Tibial nerve (tissue), 4 donors: ENCODE measurements at places on chromosomes 4 and X. TPM values are rescaled to one million over a fixed set of nuclear protein-coding genes. Genes with fewer than 3 reads are reported as not detected.

DNA sequence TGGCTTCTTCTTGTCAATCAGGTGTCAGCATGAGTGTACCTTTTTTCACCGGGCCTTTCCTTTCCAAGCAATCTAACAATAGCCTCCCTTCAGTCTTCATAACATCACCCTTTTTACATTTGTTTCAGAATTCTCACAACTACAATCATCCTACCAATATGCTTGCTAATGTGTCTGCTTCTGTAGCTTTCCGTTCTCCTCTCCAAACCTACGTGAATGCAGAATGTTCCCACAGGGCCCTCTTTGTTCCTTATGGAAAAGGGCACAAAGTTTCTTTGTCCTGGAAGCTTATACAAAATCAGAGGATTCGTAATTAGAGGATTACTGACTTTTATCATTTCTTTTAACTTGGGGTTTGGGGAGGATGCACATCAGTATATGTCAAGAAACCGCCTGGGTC is 461.8 kb downstream of the CENPC start:
- no peaks in the 10 kb centered on the region for H3K27me3 ChIP-seq
- H3K4me3 ChIP-seq: no peak overlapping the region
- H3K36me3 ChIP-seq: no peaks in the 10 kb centered on the region

DNA sequence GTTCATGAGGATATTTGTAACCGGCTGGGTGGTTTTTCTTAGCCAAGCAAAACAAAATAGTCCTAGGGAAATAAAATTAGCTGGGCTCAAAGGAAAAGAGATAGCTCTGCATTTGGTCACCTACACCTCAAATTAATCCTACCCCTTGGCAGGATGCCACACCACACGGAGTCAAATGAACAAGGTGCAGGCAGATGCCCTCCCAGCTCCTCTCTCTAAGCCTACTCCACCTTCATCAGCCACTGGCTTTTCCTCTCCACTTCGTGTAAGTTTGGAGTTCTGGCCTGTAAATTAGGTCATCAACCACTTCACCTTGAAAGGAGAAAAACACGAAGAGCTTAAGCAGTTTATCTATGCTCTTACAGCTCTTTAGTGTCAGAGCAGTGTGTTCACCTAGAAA is 1.4 kb downstream of the DDIT4L start:
- H3K27ac ChIP-seq: no peak overlapping the region
- no peaks in the 10 kb centered on the region for H3K4me1 ChIP-seq
- H3K36me3 ChIP-seq: no peaks in the 10 kb centered on the region
- DNase-seq: no peak
- H3K4me3 ChIP-seq: no peak overlapping the region

- H3K36me3 ChIP-seq: no peaks in the 10 kb centered on the region
- DNase-seq: no peak
- peak overlapping the region; percentile 98 for H3K27ac ChIP-seq
Observed at GRCh38 chr4:39637221-39637585, 1.5 kb downstream of the SMIM14 start.

- H3K4me3 ChIP-seq: no peak overlapping the region
Observed at GRCh38 chr4:76156635-76157034, 8.4 kb upstream of the NUP54 start.

DNA sequence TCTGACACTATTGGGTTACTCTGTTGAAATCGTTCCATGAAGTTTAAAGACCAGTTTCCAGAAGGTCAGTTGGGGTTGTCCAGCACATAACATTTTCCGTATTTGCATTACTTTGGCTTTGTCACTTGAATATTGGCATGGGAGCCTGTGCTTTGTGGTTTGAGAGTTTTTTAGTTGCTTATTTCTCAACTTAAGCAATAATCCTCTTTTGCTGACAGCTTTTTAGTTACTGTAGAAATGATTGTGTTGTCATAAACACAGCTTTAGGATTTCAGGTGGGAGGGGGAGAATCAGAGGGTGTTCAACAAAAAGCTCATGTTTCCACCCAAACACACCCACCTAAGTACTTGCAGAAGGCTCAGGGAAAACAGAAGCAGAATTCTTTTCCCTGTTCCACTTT is 210.7 kb upstream of the TLL1 start:
- no peak for DNase-seq
- H3K4me3 ChIP-seq: no peak overlapping the region
- no peaks in the 10 kb centered on the region for H3K36me3 ChIP-seq

GRCh38 chr4:76090241-76090691 is 15.8 kb downstream of the ART3 start:
- no peaks in the 10 kb centered on the region for H3K36me3 ChIP-seq
- peak; percentile 48 for DNase-seq
- no peaks in the 10 kb centered on the region for H3K27me3 ChIP-seq
- peaks cover 11% of the 10 kb centered on the region for H3K4me1 ChIP-seq
- no peak overlapping the region for H3K4me3 ChIP-seq
- peak overlapping the region; percentile 67 for H3K27ac ChIP-seq

- H3K27me3 ChIP-seq: no peaks in the 10 kb centered on the region
- H3K4me3 ChIP-seq: no peak overlapping the region
- H3K27ac ChIP-seq: no peak overlapping the region
- no peak for DNase-seq
- H3K4me1 ChIP-seq: no peaks in the 10 kb centered on the region
Observed at GRCh38 chrX:123236859-123237258, 52.8 kb downstream of the GRIA3 start.

GRCh38 chrX:130728208-130728607 is 174.8 kb downstream of the ENOX2 start:
- H3K27me3 ChIP-seq: no peaks in the 10 kb centered on the region
- no peaks in the 10 kb centered on the region for H3K4me1 ChIP-seq
- no peak overlapping the region for H3K4me3 ChIP-seq
- H3K27ac ChIP-seq: no peak overlapping the region
- peaks cover 11% of the 10 kb centered on the region for H3K36me3 ChIP-seq

Gene C1QTNF7
- 6.3 TPM for total RNA-seq

- H3K36me3 ChIP-seq: no peaks in the 10 kb centered on the region
- no peak overlapping the region for H3K4me3 ChIP-seq
- H3K27ac ChIP-seq: no peak overlapping the region
- H3K4me1 ChIP-seq: no peaks in the 10 kb centered on the region
- H3K27me3 ChIP-seq: no peaks in the 10 kb centered on the region
Observed at GRCh38 chr4:52788806-52789205, 37.6 kb upstream of the ERVMER34-1 start.

- H3K4me1 ChIP-seq: no peaks in the 10 kb centered on the region
- H3K36me3 ChIP-seq: no peaks in the 10 kb centered on the region
- no peaks in the 10 kb centered on the region for H3K27me3 ChIP-seq
- no peak overlapping the region for H3K27ac ChIP-seq
- no peak overlapping the region for H3K4me3 ChIP-seq
- DNase-seq: no peak
Observed at GRCh38 chr4:150251752-150252190, 173.5 kb downstream of the DCLK2 start.

- peak; percentile 49 for DNase-seq
- H3K27me3 ChIP-seq: no peaks in the 10 kb centered on the region
- no peak overlapping the region for H3K27ac ChIP-seq
- H3K4me3 ChIP-seq: peak overlapping the region; percentile 72
Observed at GRCh38 chrX:46575991-46576392, 2.4 kb downstream of the CHST7 start.

- H3K27ac ChIP-seq: no peak overlapping the region
- no peak for DNase-seq
- H3K4me1 ChIP-seq: no peaks in the 10 kb centered on the region
- no peaks in the 10 kb centered on the region for H3K36me3 ChIP-seq
- no peaks in the 10 kb centered on the region for H3K27me3 ChIP-seq
Observed at GRCh38 chr4:40877081-40877480, 127.3 kb downstream of the NSUN7 start.

Gene MAPK10
- total RNA-seq: 24.9 TPM

GRCh38 chr4:152921284-152921683 is 14.8 kb upstream of the FHDC1 start:
- no peaks in the 10 kb centered on the region for H3K36me3 ChIP-seq
- H3K4me1 ChIP-seq: no peaks in the 10 kb centered on the region
- no peak overlapping the region for H3K4me3 ChIP-seq
